ENCODE measurements at places on chromosomes 1 and 21.

DNA sequence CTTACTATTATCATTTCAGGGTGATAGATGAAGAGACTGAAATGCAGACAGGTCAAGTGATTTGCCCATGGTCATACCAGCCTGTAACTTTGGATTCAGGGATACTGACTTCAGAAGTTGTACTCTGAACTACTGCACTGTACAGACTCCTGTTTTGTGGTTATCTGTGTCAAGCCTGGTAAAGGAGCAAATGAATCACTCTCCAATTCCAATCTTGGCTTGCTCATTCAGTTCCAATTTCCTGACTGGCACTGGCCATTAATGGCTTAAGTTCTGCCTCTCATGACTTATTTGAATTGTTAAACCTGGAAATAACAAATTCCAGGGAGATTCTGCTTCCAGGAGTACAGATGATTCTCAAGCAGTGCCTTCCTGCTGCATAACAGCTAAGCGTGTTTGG, 45.4 kb upstream of the PLD5 start:
- DNase-seq: no peak

DNA sequence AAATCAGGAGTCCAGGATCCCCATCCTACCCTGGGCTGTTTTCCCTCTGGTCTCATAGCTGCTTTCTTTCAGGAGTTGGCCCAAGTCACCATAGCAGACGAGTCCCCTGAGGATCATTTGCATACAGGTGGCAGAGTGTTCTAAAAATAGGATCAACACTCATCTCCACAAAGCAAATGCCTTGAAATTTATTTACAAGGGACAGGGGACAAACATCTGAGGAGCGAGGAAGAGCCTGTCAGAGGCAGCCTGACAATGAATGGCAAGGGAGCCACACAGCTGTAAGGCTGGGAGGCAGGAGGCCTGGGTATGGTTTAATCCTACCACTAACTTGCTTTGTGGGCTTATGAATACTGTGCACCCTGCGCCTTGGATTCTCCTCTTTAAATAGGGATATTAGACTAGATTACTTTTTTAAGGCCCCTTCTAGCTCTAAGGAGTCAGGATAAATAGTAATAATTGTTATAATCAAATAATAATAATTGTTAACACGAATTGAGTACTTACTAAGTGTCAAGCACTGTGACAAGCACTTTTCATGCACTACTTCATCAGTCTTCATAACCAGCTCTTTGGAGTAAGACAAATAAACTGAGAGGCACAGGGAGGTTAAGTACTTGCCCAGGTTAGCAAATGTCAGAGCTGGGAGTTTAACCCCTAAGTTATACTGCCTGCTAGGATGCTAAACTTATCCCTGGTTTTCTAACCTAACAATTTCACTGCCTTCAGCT, 34.5 kb downstream of the RAB3B start:
- no peak for DNase-seq

DNA sequence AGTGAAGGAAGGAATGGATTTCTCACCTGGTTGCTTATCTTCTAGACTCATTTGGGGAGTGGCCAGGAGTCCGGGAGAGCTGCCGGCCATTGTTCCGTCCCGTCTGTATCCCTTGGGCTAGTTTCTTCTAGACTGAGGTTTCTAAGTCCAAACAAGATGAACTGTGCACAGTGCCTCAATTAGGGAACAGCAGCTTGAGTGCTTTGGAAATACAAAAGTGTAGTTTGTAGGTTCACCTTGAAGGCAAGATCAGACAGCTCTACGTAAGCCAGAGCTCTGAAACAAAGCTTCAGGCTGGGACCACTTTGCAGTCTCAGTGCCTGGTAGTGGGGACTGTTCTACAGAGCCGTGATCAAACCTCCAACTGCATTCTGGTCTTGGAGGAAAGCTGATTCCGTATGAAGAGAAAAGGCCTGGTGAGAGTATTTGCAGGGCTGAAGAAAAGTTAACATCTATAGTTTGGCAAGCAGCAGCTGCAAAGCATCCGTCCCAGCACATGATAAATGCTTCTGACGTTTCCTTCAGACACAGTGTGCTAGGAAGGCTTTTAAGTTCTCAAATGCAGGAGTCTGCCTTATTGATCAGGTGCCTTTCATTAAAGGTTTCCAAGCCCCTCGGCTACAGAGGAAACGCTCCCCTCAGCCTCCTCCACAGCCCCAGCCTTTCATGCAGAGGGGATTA, 432.8 kb downstream of the KIF26B start:
- DNase-seq: no peak

DNA sequence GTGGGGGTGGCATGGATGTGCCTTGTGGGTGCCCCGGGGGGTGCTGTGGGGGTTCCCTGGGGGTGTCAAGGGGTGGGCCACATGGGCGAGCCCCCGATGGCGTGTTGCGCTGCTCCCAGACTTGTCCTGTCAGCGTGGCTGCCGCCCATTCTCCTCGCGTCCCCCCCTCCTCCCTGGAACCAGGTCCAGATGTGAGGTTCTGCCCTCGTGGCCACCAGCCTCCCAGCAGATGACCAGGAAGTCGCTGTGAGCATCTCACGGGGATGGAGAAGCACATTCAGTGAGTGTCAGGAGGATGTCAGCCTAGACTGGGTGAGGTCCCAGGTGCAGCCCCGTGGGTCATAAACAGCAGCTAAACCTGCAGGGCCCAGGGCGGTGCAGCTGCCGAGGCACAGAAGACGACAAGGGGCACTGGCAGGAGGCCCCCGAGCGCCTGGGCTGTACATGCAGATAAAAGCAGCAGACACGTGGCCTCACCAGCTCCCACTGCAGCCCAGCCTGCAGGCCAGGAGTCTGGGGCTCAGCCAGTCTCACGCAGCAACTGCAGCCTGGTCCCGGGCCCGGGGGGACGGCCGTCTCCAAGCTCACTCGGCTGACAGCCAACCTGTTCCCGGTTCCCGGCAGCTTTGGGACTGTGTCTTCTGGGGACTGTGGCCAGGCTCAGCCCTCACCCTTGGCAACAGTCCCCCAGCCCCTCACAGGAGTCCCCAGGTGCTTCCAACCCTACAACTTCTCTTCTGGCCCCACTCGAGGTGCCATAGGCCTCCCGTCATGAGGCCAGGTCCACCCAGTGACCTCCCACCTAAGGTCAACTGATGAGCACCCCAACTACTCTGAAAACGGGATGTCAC, 17.5 kb upstream of the COL6A2 start:
- no peak for DNase-seq

- DNase-seq: no peak
Observed at GRCh38 chr1:52674497-52675384, 23.4 kb downstream of the COA7 start.

GRCh38 chr1:212595787-212596714, 12.5 kb upstream of the ATF3 start:
- DNase-seq: no peak

DNA sequence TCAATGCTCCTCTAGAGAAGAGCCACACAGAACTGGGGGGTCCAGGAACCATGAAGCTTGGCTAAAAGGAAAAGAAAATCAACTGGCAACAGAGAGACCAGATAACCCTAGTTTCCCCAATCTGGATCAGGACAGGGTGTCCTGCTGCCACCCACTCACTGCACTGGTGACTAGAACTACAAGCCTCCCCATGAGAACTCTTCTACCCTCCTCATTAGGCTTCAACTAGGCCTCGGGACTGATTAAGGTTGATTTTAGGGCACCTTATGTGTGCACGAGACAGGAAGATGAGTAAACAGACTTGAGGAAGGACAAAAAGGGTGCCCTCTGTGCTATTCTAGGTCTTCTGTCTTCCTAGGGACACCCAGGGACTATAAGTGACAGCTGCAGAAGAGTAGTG, 2.3 kb upstream of the SF3B4 start:
- DNase-seq: no peak

GRCh38 chr1:29808141-29808995, 572.0 kb downstream of the PTPRU start:
- no peak for DNase-seq

DNA sequence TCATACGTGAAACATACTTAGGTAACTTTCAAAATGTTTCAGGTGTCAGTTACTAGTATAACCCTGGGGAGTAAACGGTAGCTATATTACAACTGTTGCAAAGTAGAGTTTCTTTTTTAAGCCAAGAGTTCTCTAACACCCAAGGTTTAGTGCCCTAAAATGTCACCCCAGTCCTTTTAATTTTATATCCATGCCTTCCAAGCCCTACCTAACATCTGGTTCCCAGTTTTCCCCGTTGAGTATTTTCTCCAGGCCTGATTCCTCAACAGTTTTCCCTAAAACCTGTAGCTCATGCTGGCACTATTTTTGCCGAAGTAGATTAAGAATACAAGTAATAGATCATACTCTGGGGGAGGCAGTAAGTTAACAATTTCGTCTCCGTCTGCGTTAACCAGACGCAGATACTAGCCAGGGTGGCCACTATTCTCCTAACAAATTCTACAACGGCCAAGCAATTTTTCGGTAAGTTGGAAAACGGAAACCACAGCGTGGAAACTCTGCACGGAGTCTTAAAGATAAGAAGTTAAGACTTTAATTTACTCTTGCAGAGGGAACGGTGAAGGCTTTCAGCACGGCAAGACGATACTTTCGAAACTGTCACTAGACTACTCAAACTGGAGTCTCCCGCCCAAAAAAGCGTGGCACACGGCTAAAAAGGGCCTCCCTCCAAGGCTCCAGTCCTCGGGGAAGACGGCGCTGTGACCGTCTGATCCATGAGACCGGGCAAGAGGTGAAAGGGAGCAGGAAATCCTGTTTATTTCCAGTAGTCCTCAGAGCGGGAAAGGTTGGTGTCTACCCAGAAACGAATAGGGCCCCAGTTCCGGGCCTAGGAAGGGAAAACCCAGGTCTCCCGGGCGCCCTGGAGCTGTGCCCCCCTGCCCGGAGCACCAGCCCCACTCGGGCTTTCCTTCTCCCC, 945 bp downstream of the SRSF4 start:
- no peak for DNase-seq

GRCh38 chr1:235052067-235053008, 76.3 kb downstream of the TOMM20 start:
- no peak for DNase-seq

DNA sequence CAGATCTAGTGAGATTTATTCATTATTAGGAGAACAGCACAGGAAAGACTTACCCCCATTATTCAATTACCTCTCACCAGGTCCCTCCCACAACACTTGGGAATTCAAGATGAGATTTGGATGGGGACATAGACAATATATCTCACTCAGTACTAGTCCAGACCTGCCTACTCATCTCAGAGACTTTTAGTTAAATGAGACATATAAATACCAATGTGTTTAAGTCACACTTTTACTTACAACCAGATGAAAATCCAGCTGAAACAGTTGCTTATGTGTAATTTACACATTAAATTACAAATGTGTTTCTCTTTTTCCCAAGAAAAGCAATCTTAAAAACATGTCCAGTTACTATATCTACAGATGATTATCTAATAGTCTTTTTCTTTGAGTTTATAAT, 1145.6 kb downstream of the KCNT2 start:
- DNase-seq: no peak

- no peak for DNase-seq
Observed at GRCh38 chr1:11266268-11267074, 4.1 kb upstream of the MTOR start.

GRCh38 chr1:228695015-228695955, 40.0 kb upstream of the RHOU start:
- no peak for DNase-seq

GRCh38 chr1:65065524-65066418, 82.2 kb upstream of the AK4 start:
- DNase-seq: no peak

DNA sequence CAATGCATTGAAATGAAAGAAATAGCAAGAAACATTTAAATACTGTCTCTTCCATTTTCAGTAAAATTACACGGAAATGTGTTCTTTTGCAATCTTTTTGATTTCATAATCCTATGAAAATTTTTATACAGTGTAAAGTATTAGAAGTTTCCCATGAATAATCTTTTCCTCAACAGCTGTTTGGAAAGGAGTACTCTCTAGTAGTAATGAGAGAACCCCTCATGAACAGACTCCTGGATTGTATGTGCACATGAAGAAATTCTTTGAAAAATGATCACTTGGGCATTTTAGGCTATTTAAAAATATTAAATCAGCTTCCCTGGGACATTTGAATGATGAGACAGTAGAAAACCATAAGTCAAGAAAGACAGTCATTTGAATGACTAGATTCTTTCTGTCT, 64.4 kb downstream of the LHX9 start:
- DNase-seq: no peak

DNA sequence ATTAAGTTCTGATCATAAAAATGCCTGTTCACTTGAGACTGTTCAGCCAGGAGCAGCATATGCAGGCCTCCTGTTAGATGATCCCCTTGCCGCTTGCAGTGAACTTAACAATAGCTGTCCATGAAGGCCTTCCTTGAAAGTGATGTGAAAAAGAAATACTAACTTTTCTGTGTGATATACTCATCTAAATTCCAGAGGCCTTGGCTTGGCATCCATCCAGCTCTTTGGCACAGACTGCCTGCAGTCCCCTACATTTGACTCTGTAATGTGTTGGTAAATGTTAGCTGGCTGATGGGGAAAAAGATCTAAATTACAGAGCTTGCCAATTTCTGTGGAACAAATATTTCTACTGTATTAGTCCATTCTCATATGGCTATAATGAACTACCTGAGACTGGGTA, 73.7 kb downstream of the KCNK2 start:
- DNase-seq: no peak

GRCh38 chr21:35885942-35886541, 174.3 kb downstream of the SETD4 start:
- DNase-seq: no peak

- DNase-seq: no peak
Observed at GRCh38 chr21:28541371-28542112, 451.1 kb downstream of the LTN1 start.

DNA sequence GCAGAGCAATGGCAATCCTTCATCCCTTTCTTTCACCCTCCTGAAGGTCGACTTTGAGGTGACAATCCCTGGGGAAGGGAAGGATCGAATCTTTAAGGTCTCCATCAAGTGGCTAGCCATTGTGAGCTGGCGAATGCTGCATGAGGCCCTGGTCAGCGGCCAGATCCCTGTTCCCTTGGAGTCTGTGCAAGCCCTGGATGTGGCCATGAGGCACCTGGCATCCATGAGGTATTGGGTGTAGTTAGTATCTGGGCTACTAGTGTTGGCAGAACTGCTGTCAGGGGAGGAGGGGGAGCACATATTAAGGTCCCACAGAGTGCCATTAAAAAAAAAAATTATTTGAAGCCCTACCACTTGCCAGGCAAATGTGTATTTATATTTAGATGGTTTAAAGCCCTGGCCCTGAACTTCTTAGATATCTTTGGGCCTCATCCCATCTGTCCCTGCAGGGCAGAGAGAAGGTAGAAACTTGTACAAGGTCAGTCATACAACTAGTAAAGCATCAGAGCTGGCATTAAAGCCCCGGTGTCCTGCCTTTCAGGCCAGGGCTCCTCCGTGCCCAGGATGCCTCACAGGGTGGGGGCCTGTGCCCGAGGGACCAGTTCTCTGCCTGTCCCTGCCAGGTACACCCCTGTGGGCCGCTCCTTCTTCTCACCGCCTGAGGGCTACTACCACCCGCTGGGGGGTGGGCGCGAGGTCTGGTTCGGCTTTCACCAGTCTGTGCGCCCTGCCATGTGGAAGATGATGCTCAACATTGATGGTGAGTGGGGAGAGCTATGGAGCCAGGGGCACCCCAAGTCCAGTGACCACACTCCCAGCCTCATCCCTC, 10.3 kb downstream of the AGO1 start:
- no peak for DNase-seq

GRCh38 chr1:935751-936231, 12.1 kb downstream of the SAMD11 start:
- no peak for DNase-seq

- DNase-seq: no peak
Observed at GRCh38 chr1:64595871-64596515, 126.1 kb downstream of the CACHD1 start.

All from stimulated activated CD8-positive, alpha-beta memory T cell treated with anti-CD3 and anti-CD28 coated beads, Interleukin-2, amount 100 ng/mL, for 1 hour (primary cell).